ENCODE measurements at places on chromosomes 1 and 21.

GRCh38 chr21:21187579-21187978, 189.4 kb downstream of the NCAM2 start:
- DNase-seq: no peak

DNA sequence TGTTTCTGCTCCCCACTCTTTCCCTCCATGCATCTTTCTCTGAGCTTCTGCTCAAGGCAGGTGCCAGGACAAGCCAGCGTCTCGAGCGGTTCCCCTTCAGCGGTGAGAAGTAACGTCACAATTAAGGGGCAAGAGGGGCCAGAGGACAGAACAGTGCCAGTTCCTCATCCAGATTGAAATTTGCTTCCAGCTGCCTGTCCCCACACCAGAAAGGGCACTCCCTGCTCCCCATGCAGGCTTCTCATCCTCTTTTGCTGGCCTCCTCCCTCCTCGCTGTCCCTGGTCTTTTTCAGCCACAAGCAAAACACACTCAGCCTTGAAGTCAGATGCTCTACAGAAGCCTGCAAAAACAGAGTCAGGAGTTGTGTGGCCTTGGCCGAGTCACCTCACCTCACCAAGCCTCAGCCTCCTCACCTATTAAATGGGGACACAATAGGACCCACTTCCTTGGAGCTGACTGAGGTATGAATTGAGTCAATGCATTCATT, 35.0 kb upstream of the ECE1 start:
- no peak for DNase-seq

GRCh38 chr1:166090244-166090643, 76.6 kb downstream of the FAM78B start:
- DNase-seq: no peak

- DNase-seq: no peak
Observed at GRCh38 chr1:115753830-115754229, 14.7 kb downstream of the CASQ2 start.

GRCh38 chr1:207056673-207057072, 3.6 kb downstream of the PFKFB2 start:
- DNase-seq: no peak

GRCh38 chr21:41112740-41113692, 54.9 kb upstream of the BACE2 start:
- peak; percentile 36 for DNase-seq

Measured in PC-9 (cell line).